ENCODE measurements at places on chromosomes 11 and 22. TPM values are rescaled to one million over a fixed set of nuclear protein-coding genes. Genes with fewer than 3 reads are reported as not detected.

The CCDC81 gene
- 0.96 TPM for total RNA-seq

The FOLR2 gene
- total RNA-seq = not detected

The LINC01488 gene
- total RNA-seq = not detected

The LRRC74B gene
- 0.10 TPM for total RNA-seq

The NLRP6 gene
- total RNA-seq = 1.8 TPM

DNA sequence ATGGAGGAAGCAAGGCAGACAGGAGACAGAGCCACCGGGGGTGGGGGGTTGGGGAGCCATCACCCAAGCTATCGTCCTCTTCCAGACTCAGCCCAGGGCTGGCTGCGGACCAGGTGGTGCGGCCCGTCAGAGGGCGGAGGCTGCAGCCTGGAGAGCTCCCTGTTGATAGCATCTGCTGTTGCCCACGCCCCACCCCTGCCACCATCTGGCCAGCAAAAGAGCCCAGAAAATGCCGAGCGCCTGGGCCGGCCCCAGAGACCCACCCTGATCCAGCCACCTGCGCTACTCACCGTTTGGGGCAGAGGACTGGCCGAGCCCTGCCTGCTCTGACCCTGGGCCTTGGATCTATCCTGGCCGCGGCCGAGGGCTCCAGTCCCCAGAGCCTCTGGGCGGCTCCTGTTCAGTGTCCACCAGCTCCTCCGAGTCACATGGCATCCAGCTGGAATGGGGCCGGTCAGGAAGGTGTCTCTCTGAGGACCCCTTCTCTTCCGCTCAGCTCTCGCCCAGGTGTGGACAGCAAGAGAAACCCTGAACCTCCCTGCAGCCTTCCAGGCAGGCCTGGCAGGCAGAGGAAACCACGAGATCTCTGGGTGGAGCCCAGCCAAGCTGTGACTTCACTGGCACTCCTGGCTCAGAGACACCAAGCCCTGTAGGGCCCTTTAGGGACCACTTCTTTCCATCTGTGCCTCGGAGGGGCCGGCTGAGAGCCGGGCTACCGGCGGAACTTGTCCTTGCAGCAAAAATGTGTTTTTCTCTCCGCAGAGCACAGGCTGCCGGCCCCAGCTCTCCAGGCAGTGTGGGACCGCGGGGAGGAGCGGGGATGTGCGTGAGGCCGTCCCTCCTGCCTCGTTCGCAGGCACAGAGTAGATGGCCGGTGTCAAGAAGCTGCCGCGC, at the start of gene MRGPRE:
TSS of gene MRGPRE (minus strand) at position 567 of the 894 bp plus-strand sequence. CDS start 3,618 bp downstream, outside the sequence.
- no peaks in the 10 kb centered on the region for H3K36me3 ChIP-seq
- no peaks in the 10 kb centered on the region for H3K4me1 ChIP-seq
- no peak within 1 kb of the TSS for H3K4me3 ChIP-seq
- no peak for DNase-seq
- H3K27ac ChIP-seq = no peak within 1 kb of the TSS

DNA sequence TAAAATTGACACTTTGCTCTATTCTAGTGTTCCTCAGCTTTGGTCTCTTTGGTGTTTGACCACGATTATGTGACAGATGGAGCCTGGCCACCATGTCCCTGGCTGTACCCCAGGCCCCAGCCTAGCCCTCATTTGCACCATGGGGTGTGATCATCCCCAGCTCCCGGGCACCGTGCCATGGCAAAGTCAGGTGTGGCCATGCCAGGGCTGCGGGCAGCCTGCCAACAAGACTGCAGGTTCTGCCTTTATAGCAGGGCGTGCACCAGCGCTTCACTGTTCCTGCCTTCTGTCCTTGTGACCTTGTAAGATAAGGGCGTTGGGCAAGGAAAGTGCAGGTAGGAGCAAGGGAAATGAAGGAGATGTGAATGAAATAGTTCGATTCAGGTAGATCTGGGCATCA, 22.4 kb upstream of the APOBEC3A start:
- H3K27ac ChIP-seq = no peak overlapping the region
- H3K4me1 ChIP-seq = no peaks in the 10 kb centered on the region
- no peak for DNase-seq
- no peaks in the 10 kb centered on the region for H3K27me3 ChIP-seq
- H3K4me3 ChIP-seq = no peak overlapping the region

GRCh38 chr11:31796499-31797189, 14.5 kb downstream of the PAX6 start:
- DNase-seq = no peak
- peaks cover 40% of the 10 kb centered on the region for H3K27me3 ChIP-seq
- H3K36me3 ChIP-seq = no peaks in the 10 kb centered on the region
- peaks cover 18% of the 10 kb centered on the region for H3K4me1 ChIP-seq

GRCh38 chr11:2376751-2377451, at the start of gene CD81:
Gene CD81 (plus strand): TSS chr11:2377310. CDS start chr11:2377550, 240 bp downstream.
- H3K27me3 ChIP-seq = no peaks in the 10 kb centered on the region
- H3K4me3 ChIP-seq = peak within 1 kb of the TSS; percentile 62
- no peaks in the 10 kb centered on the region for H3K36me3 ChIP-seq
- peak within 1 kb of the TSS; percentile 71 for H3K27ac ChIP-seq
- peaks cover 29% of the 10 kb centered on the region for H3K4me1 ChIP-seq
- peak; percentile 65 for DNase-seq

DNA sequence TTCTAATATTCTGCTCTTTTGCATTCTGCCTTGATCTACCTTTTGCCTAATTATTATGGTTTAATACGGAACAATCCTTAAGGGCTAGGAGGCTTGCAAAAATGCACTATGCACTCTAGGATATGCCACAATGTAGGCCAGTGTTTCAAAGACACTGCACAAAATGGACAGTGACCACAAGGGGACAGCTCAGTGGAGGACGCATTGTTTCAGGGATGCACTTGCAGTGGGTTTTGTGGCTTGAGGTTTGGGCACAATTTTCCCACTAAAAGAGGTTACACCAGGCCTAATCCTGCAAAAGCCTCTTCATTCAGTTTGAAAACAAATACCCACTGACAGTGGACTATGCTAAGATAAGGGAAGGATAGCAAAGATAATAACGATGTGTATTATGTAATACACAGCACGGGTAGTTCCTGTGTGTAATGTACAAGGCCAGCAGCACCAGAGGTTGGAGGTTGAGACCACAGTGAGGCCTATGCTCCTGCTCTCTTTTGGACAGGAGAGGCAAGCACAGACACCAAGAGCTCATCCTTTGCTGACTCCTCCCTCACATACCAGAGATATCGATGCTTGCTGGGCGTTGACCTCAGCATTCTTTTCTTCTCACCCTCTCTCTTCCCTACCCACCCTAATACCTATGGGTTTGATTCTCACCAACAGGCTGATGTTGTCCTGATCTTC, 12.7 kb downstream of the MAP6 start:
- no peak overlapping the region for H3K27ac ChIP-seq
- peaks cover 9% of the 10 kb centered on the region for H3K27me3 ChIP-seq

DNA sequence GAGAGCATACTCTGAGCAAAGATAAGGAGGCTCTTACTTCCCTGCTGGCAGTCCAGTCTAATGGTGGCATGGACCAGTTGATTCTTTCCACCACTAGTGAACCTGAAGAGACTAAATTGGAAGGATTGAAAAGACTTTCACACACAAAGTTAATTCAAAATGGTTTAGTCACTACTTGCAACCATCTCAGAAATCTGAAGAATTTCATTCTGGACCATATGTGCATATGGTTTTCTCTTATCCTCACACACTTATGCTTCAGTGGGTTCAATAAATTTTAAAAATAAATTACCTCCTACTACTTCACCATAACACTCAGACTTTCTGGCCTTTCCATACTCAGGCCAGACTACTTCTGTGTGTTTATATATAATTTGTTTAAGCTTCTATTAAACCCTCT, 44.7 kb downstream of the CADM1 start:
- no peak overlapping the region for H3K27ac ChIP-seq
- H3K4me3 ChIP-seq = no peak overlapping the region
- no peak for DNase-seq
- H3K36me3 ChIP-seq = no peaks in the 10 kb centered on the region

- H3K4me1 ChIP-seq = peaks cover 10% of the 10 kb centered on the region
- H3K36me3 ChIP-seq = no peaks in the 10 kb centered on the region
- no peak for DNase-seq
- no peak overlapping the region for H3K27ac ChIP-seq
Observed at GRCh38 chr22:37549704-37550059, 10.6 kb upstream of the CDC42EP1 start.

- H3K36me3 ChIP-seq = peaks cover 25% of the 10 kb centered on the region
- H3K4me1 ChIP-seq = peaks cover 53% of the 10 kb centered on the region
- no peak overlapping the region for H3K4me3 ChIP-seq
- H3K27ac ChIP-seq = no peak overlapping the region
- no peaks in the 10 kb centered on the region for H3K27me3 ChIP-seq
Observed at GRCh38 chr11:102427068-102427467, 25.5 kb downstream of the TMEM123 start.

- H3K36me3 ChIP-seq = no peaks in the 10 kb centered on the region
- no peak for DNase-seq
- H3K27me3 ChIP-seq = no peaks in the 10 kb centered on the region
- no peak overlapping the region for H3K4me3 ChIP-seq
- H3K4me1 ChIP-seq = no peaks in the 10 kb centered on the region
Observed at GRCh38 chr11:32113920-32114203, 23.0 kb downstream of the RCN1 start.

DNA sequence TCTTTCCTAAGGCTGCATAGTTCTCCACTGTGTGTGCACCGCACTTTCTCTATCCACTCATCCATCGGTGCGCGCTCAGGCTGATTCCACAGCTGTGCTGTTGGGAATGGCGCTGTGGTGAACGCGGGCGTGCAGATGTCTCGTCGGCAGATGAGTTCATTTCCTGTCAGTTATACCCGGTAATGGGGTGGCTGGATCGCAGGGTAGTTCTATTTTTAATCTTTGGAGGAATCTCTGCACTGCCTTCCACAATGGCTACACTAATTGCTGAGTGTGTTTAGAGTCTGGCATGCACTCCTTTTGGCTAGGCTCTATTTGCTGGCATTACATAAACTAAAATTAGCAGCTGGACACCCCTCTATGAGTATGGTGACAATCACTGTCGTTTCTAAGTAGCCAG, 27.9 kb upstream of the KRTAP5-7 start:
- H3K27me3 ChIP-seq = no peaks in the 10 kb centered on the region
- DNase-seq = no peak
- no peak overlapping the region for H3K27ac ChIP-seq
- no peak overlapping the region for H3K4me3 ChIP-seq

GRCh38 chr22:42990131-42990838, 24.7 kb downstream of the PACSIN2 start:
- peaks cover 6% of the 10 kb centered on the region for H3K36me3 ChIP-seq
- H3K27ac ChIP-seq = no peak overlapping the region
- H3K4me3 ChIP-seq = no peak overlapping the region
- DNase-seq = no peak
- no peaks in the 10 kb centered on the region for H3K4me1 ChIP-seq

DNA sequence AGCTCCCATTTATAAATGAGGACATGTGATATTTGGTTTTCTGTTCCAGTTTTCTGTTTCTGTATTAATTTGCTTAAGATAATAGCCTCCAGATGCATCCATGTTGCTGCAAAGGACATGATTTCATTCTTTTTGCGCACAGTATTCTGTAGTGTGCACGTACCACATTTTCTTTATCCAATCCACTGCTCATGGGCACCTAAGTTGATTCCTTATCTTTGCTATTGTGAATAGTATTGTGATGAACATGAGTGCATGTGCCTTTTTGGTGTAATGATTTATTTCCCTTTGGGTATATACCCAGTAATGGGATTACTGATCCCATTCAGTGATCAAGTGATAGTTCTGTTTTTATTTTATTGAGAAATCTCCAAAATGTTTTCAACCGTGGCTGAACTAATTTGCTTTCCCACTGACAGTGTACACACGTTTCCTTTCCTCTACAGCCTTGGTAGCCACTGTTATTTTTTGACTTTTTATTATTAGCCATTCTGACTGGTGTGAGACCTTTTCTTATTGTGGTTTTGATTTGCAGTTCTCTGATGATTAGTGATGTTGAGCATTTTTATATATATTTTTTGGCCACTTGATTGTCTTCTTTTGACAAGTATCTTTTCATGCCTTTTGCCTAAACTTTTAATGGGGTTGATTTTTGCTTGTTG, 226.0 kb upstream of the ANO3 start:
- H3K4me1 ChIP-seq = no peaks in the 10 kb centered on the region
- H3K36me3 ChIP-seq = no peaks in the 10 kb centered on the region
- no peak for DNase-seq
- H3K27me3 ChIP-seq = no peaks in the 10 kb centered on the region

GRCh38 chr11:64305691-64306562, 603 bp downstream of the ESRRA start:
- no peaks in the 10 kb centered on the region for H3K27me3 ChIP-seq
- peak overlapping the region; percentile 79 for H3K27ac ChIP-seq
- peak; percentile 62 for DNase-seq
- H3K36me3 ChIP-seq = no peaks in the 10 kb centered on the region

DNA sequence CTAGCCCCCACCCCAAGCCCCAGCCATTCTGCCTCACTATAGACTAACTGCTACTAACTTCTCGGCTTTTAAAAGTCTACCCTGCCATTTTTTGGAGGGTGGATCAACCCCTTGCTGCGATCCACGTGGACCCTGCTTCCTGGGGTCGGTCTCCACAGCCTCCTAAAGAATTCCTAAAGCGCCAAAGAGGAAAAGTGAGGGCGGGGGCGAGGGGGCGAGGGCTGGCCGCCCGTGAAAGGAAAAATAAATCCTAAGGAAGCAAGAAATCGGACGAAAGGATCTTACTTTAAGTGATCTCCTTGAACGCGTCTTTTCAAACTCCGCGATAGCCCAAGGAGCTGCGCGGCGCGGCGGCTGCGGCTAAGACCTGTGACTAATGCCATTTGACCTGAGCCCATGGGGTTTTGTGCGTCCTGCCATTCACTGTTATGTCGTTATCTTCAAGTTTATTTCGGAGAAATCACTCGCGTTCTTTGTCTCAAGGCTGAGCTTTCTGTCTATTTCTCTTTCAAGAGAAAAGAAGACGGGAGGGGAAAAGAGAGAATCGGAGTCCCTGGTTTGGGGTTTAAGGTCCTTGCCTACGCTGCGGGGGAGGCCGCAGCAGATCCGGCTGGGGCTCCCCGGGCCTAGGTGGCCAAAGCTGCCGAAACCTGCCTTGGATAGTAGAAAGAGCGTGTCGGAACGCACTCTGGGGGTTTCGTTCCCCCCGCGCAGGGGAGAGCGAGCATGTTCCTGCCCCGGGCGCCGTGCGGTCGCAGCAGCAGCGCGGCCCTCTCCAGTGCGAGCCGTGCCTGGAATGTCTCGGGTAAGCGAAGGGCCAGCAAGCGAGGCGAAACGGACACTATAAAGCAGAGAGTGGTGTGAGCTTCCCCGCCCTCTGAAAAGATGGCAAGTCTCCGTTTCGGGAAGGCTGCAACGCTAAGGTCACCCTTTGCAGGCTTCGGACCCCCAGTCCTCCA, 2.8 kb upstream of the DBX1 start:
- no peak for DNase-seq
- no peaks in the 10 kb centered on the region for H3K36me3 ChIP-seq
- peaks cover 54% of the 10 kb centered on the region for H3K27me3 ChIP-seq
- H3K27ac ChIP-seq = no peak overlapping the region

- H3K4me1 ChIP-seq = no peaks in the 10 kb centered on the region
- peak; percentile 1 for DNase-seq
- no peak overlapping the region for H3K27ac ChIP-seq
- H3K36me3 ChIP-seq = no peaks in the 10 kb centered on the region
- H3K27me3 ChIP-seq = no peaks in the 10 kb centered on the region
Observed at GRCh38 chr22:43481568-43482317, 69.9 kb downstream of the MPPED1 start.
